ENCODE measurements at places on chromosomes 5 and 9.

GRCh38 chr5:82885627-82886389 is 191.4 kb downstream of the TMEM167A start:
- no peak for DNase-seq

DNA sequence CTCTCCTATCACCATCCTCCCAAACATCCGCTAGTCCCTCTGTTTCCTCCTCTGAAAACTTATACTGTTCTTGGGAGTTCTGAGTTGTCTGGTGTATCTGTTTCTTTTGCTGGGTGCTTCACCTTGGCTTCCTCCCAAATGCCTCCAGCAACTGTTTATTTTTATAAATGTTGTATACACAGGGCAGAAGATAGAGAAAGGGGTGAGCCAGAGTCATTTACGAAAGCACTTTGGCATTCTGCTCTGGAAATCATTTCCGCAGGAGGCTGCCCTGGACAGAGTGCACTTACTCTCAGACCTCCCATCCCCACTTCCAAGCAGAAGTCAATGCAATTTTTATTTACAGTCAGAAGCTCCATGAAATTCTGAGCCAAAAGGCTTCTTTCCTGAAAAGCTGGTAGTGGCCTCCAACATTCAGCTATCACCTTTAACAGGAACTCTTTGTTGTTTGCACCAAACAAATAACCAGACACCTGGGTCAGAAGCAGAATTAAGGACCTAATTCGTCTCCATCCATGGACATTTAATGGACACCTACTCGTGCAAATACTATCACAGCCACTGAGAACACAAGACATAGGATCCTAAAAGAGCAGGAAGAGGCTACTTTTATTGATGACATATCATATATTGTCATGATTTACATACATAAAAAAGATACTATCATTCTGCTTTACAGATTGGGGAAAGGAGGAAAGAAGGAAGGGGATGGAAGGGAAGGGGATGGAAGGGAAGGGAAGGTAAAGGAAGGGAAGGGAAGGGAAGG is 229.5 kb upstream of the PAPPA start:
- no peak for DNase-seq

GRCh38 chr5:145470396-145470979 is 364.7 kb downstream of the PRELID2 start:
- DNase-seq = no peak

GRCh38 chr5:15326932-15327331 is 173.0 kb upstream of the FBXL7 start:
- no peak for DNase-seq

DNA sequence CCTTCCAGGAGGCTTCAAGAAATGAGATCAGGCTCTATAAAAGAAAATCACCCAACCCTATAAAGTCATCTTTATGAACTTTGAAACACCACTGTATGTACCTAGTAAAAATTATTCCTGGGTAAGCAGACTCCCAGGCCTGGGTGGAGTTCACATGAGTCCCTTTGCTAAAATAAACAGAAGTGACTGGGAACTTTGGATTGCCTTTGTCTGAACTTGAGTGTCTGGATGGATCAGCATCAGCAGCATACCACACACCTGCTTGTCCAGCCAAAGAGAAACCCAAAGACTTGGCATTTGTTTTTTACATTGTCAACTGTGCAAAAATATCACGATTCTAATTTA is 79.6 kb upstream of the CDKN2B start:
- no peak for DNase-seq

GRCh38 chr9:116451500-116452115 is 235.5 kb upstream of the TRIM32 start:
- DNase-seq = no peak

DNA sequence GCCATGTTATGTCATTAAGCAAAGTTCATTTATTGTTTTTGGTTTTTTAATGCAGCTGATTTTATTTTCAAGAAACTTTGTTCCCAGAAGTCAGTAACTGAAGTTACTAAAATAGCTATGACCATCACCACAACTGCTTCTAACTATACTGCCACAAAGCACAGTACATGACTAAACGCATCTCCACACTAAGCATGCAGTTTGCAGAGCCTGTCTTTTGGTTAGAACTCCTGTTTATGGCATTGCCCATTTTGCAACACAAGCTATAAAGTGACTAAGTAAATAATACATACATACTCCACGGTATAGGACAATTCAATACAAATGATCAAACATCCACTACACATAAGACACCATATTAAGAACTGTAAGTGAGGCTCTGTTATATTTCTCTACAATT is 109.7 kb downstream of the MLLT3 start:
- no peak for DNase-seq

DNA sequence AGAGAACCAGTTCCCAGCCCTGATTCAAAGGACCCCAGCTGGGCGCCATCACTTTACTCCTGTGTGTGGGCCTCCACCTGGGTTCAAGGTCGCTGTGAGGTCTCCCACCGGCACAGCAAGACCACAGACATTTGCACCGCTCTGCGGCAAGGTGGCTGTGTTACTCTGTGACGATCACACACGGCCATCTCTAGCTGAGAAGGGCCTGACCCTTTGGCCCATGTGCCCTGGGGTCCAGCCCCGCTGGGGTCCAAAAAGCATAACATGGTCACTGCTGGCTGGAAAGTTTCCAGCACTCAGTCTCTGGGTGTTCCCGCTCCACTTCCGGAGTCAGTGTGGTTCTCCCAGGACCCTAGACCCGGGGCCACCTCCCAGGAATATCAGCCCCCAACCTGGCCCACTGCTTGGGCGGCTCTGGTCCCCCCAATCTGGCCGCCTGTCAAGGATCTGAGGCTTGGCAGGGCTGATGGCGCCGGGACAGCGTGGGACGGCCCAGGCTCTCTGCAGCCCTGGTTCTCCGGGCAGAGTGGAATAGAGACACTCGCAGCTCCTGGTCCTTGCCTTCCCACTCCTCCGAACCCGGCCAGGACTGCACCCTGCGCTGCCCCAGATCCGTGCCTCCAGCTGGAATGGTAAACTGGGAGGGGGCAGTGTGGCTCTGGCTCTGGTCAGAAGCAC is 3.9 kb upstream of the LMX1B start:
- DNase-seq = no peak

- DNase-seq = no peak
These were observed 105.6 kb downstream of the PLCXD3 start for GRCh38 chr5:41404757-41405156.

- no peak for DNase-seq
These were observed 26.0 kb upstream of the DMRT2 start for GRCh38 chr9:1024112-1024511.

- peak; percentile 29 for DNase-seq
These were observed 5.9 kb downstream of the FAM78A start for GRCh38 chr9:131270171-131271015.

GRCh38 chr9:121156263-121156731 is 45.4 kb downstream of the RAB14 start:
- DNase-seq = no peak

GRCh38 chr5:75368391-75368790 is 31.4 kb downstream of the HMGCR start:
- DNase-seq = no peak

- DNase-seq = peak; percentile 78
These were observed 35.2 kb upstream of the GLDC start for GRCh38 chr9:6680797-6681146.

DNA sequence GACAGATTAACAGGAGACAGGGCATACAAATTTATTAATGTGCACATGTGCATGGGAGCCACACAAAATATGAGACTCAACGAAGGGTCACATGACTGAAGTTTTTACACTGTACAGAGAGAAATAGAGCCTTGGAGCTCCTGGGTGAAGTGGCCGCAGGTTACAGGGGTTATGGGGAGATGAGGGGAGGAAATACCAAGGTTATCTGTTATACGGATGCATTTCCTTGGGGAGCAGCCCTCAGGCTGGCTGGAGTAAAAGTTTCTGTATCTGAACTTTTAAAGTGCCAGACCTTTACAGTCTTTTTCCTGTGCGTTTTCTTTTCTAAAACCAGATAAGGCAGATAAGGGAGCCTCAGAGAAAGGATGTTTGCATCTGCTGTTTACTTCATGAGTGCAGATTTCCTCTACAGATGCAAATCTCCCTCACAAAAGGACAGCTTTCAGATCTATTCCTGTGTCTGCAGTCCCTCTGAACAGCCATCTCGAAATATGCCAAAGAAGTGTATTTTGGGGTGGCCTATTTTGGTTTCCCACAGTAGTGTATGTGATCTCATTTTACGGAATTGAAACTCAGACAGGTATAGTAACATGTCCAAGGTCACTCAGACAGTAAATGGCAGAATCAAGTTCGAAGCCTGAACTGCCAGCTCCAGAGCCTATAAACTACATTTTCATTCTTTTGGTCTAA is 139.3 kb upstream of the FBXL17 start:
- DNase-seq = no peak

GRCh38 chr5:54829102-54829501 is 156.3 kb downstream of the ESM1 start:
- DNase-seq = no peak

GRCh38 chr9:114309096-114309495 is 13.8 kb upstream of the ORM1 start:
- DNase-seq = no peak

GRCh38 chr5:143198332-143198731 is 205.2 kb downstream of the NR3C1 start:
- no peak for DNase-seq

GRCh38 chr5:169703813-169704212 is 66.7 kb downstream of the DOCK2 start:
- DNase-seq = no peak

GRCh38 chr5:125661584-125661983 is 761.6 kb upstream of the GRAMD2B start:
- no peak for DNase-seq

DNA sequence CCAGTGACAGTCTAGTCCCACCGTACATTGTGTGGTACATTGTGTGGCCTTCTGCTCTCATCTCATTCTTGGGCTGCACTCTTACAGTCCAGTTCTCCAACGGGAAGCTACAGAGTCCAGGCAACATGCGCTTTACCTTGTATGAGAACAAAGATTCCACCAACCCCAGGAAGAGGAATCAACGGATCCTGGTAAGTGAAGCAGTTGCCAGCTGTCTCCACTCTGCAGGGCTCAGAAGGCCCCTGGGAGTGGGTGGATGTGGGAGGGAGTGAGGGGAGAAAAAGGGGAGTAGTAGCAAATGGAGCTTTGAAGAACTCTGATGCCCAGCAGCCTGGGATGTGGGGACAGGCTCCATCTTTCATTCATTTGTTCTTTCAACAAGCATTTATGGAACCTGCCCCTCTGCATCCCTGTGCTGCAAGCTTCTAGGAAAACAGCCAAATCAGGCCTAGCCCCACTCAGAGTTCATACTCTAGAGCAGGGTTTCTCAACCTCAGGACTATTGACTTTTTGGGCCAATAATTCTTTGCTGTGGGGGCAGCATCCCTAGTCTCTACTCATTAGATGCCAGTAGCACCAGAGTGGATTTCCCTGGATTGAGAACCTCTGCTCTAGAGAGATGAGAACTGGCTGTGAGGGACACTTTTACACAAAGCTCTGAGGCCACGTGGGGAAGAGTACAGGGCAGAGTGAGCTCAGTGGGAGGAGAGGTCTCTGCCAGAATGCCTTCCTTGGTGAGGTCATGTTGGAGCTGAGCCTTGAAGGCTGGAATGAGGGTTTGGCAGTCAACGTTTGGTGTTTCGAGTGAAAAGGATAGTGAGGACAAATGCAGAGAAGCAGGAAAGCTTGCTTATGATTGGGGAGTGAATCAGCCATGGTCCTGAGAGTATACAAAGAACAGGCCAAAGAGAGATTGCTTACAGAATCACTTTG is 1.1 kb downstream of the POLR1E start:
- no peak for DNase-seq

DNA sequence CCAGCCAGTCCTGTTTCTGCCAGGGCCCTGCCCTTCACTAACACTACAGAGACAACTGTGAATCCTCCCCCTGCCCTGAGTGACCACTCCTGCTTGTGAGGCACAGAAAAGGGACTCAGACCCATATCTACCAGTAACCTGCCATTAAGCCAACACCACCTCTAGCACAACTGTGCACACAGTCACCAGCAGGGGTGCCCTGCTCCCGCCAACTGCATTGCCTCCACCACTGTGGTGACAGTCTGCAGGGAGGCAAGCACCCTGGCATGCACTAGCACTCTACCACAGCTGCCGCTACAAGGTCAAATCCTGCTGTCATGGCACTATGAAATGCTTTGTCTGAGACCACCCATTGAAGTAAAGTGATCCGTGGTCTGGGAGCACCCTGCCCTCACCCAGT is 1028.5 kb upstream of the CDH9 start:
- no peak for DNase-seq

DNA sequence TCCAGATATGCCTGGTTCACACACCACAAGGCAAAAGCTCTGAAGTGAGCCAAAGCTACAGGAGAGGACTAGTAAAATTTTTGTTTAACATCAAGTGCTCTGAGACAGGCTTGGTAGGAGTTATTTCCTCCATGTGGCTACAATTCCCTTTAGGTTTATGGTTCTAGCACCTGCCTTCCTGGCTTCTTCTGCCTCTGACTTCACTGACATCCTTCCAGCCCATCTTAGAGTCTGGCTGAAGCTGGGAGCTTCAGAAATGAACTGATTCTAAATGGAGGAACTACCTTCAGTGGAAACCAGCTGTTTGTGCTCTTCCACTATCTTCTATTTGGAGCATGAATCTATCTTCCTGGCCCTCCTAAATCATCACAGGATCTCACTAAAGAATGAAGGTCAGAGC is 215.3 kb upstream of the FBXL7 start:
- no peak for DNase-seq

- DNase-seq = no peak
These were observed 25.4 kb upstream of the TCF7 start for GRCh38 chr5:134088994-134089560.

GRCh38 chr9:108772301-108772894 is 83.4 kb downstream of the ACTL7B start:
- DNase-seq = no peak

DNA sequence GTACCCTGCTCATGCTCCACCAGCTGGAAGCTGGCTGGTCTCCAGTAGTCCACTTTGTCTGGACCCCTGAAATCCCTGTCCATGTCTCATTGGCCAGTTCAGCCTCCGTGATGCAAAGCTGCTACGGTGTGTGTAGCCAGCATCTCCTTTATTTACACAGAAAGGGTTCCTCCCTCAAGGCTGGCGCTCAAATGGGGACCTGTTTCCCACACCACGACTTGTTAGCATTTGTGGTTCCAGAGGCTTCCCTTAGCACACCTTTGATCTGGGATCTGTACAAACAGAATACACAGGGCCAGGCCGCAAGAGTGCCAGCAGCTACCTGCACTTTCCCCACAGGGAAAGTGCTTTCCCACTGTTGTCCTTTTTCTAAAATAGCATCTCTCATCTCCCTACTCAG is 5.7 kb upstream of the SMU1 start:
- DNase-seq = no peak

DNA sequence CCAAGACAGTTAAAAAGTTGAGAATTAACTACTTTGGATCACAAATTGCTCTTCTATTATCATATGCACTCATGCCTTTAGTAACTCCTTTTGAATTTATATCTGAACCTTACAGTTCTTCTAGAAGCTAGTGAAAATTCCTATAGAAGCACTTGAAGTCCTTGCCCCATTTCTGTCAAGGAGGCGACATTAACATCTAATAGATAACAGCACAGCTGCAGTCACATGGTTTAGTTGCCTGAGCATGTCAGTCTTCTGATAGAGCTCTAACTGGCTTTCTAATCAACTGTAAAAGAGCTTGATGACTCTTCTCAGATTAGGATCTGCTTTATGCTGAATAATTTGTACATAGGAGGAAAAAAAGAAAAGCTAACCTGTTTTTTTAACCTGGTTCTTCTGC is 9.0 kb downstream of the RFESD start:
- DNase-seq = no peak

- no peak for DNase-seq
These were observed 237.4 kb downstream of the GOLPH3 start for GRCh38 chr5:31936683-31937082.
